ENCODE measurements at places on chromosomes 11 and 22.

DNA sequence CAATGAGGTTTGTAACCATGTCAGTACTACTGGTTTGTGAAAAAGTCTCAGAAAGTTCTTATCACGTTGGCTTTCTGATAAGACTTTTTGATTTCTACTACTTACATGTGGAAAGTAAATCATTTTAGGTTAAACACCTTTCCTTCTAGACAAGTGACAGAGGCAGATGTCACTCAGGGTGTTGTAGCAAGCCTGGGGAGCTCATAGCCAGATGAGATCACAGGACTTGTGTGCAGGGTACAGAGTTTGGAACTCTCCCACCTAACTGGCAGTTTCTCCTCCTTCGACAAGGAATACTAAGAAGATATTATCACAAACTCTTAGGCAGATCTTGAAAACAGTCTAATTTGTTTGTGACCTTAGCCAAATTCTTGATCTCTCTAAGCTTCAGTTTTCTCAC is 49.4 kb upstream of the PICALM start:
- no peak for DNase-seq

DNA sequence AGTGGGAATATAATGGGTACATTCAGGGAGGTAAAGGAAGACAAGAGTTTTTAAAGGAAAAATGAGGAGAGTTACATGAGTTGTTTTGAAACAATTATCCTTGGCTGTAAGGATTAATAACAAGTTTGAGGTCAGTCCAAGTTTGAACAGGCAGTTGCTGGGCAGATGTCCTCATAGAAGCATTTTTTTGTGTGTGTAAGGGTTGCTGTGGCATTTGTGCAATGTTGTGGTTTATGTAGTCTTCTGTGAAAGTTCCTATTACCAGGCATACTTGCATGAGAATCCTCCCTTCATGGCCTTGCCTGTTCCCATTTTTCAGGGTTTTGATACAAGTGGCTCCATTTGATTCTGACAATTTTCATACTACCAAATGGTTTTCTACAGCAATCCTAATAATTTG is 400.2 kb downstream of the KCNA4 start:
- no peak for DNase-seq

DNA sequence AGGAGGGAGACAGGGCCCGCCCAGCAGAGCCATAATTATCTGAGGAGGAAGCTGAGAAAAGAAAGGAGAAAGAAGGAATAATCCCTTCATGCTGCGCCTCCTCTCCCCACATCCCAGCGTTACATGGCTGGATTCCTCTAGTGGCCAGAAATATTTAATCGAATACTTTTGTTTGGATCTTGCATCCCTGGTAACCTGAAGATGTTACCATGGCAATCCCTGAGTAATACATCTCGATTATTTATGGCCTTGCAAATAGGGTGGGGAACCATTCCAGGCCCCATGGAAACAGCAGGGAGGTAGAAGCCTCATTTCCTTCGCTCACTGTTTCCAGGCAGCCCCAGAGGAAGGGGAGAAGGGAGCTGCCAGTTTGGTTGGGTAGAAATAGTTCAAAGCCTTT is 357.7 kb downstream of the BUD13 start:
- peak; percentile 69 for DNase-seq

DNA sequence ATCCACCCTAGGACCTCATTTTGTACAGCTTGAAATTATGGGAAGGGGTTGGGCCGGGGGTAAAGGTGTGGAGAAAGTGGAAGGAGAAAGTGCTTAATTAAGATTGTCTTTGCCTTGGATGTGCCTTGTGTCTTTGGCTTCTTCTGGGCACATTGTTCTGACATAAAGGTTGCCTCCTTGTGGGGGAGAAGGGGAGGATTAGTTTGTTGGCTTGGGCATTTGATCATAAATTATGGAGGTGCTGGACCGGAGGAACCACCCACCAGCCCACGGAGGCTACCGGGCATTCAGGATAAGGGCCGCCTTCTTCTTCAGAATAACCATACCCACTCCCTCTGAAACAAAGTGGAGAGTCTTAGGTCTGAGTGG is 1.3 kb downstream of the PAFAH1B2 start:
- DNase-seq = peak; percentile 56

DNA sequence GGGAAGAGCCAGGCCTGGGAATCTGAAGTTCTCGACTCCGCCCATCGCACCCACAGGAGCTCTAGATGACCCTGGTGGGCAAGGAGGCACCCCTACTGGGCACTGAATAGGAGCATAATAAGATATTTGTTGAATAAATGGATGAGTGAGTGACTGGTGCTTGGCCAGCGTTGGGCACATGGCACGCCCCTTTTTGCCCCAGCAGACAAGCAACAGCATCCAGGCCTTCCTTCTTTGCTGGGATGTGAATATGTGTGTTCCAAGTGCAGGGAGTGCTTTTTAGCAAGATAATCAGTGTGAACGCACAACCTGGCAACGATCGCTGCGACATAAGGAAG is 443 bp upstream of the CELF1 start:
- DNase-seq = no peak

DNA sequence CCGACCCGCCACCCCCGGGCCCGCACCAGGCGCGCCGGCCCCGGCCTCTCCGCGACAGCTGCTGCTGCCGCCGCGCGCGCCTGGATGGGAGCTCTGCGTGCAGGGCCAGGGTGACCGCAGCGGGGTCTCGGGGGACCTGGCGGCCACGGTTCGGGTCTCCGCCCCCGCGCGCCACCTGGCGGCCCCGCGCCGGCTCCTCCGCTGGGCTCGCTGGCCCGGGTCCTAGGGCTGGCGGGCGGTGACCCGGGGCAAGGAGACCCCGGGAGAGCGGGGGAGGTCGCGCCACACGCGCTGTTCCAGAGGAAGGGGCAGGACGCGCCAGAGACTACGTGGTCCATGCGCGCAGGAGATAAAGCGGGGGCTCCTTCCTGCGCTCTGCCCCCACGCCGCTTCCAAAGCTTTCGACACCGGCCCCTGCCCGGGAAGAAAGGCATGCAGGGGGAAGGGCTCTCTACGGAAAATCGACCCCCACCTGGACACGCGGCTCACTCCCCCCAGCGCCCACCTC is 562 bp downstream of the SHANK2 start:
- no peak for DNase-seq

GRCh38 chr11:36407356-36407755 is 102.7 kb downstream of the TRAF6 start:
- DNase-seq = no peak

- peak; percentile 23 for DNase-seq
Measured at GRCh38 chr22:43726322-43726721, 85.8 kb downstream of the EFCAB6 start.

GRCh38 chr11:111766834-111767142 is 599 bp upstream of the PPP2R1B start:
- no peak for DNase-seq

DNA sequence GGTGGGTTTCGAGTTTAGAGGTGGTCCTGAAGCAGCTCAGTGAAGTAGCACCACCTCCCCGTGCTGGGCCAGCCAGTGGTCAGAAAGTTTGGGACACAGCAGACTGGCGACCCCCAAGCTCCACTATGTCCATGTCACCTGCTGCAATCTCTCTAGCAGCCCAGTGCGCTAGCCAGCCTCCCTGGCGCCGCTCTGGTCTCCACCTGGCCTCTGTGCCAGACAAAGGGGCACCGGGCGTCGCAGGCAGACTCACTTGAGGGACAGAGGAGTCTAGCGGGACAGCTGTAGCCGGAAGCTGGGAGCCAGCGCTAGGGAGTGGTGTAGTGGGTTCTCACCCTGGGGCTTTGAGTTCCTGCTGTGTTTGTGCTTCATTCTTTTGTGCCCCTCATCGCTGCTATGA is 25.5 kb downstream of the MYBPC3 start:
- no peak for DNase-seq

- no peak for DNase-seq
Measured at GRCh38 chr11:34575261-34575660, 45.6 kb upstream of the EHF start.

DNA sequence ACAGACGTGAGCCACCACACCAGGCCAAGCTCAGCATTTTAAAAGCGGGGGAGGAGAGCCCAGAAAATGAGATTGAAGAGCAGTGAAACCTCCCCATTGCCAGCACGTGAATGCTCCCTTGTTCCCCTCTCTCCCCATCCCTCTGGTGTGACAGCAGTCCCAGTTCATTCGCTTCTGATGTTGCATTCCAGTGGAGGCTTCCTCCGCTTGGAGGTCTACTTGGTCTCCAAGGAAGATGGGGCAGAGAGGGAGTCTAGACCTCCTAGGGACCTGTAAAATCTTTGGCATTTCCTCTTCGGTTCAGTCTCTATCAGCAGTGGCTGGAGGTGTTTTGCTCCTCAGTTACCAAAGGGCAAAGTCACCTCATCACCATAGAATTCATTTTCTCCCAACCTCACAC is 30.2 kb upstream of the EP300 start:
- no peak for DNase-seq

DNA sequence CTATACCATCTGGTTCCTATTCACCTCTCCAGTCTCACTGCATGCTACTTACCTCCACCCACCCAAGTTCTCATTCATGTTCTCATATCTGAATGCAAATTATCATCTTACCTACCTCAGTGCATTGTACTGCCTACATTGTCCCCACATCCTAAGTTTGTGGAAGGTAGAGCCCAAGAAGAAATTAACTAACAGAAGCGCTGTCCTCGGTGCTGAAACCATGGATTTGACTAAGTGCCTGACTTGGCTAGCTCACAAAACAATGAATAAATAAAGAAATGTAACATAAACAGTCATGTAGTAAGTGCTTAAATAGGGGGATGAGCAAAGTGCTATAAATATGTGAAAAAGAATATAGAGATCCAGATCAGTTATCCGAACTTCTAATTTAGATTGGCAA is 63.2 kb downstream of the GRIA4 start:
- peak; percentile 81 for DNase-seq

DNA sequence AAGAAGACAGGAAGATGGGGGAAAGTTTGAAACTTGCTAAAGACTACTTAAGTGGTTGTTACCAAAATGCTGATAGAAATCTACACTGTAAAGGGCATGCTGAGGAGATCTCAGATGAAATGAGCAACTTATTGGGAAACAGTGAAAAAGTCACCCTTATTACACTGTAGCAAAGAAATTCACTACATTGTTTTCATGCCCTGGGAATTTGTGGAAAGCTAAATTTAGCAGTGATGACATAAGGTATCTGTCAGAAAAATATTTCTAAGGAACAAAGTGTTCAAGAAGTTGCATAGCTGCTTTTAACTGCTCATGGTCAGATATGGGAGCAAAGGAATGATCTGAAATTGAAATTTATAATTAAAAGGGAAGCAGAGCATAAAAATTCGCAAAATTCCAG is 702.4 kb upstream of the LRRC4C start:
- DNase-seq = peak; percentile 3

DNA sequence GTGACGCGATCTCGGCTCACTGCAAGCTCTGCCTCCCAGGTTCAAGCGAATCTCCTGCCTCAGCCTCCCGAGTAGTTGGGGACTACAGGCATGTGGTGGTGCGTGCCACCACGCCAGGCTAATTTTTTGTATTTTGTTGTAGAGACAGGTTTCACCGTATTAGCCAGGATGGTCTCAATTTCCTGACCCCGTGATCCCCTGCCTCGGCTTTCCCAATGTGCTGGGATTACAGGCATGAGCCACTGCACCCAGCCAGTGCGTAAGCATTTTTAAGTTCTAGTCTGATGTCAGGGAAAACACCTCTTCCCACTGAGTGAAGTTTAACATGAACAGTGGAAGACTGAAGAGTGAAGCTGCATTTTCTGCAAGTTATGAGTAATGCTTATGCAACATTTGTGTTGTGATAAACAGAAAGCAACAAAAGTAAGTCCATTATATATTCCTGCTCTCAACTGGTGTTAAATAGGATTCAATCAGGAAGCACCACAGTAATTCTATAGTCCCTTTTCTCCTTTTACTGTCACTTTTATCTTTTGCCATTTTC is 1219.8 kb upstream of the RAG2 start:
- no peak for DNase-seq
